Left forelimb (tissue), 1 donor: ENCODE measurements at places on chromosomes 6 and 20.

DNA sequence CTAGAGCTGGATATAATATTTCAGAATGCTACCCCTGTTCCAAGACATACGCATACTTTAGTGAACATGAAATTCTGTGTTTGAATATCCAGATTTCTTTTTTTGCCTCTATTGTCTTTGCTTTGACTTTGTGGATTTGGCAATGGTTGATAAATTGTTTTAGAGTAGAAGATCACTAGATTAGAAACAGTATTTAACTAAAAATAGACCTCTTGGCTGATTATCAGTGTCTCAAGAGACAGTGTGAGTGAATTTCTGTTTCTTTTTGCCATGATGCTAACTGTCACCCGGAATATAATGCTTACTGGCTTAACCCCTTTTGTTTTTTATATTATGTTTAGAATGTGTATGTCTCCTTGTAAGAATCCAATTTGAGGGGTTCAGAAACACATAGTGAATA, 102.5 kb downstream of the PLCB1 start:
- no peak for DNase-seq

DNA sequence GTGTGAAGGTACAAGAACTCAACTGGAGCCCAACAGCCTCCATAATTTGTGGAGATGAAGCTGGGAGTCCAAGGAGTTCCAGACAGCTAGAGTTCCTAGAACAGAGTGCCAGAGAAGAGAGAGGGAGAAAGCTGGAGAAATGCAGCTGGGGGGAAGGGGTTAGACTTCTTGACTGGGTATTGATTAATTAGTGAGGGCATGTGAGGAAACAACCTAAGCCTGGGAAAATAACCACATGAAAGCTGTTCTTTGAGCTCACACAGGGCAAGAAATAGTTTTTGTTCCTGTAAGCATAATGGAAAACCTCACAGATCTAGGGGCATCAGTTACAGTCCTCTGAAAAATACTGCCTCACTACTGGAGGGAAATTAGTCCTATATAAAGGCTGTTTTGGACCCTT, 230.5 kb upstream of the FKBP1C start:
- no peak for DNase-seq

DNA sequence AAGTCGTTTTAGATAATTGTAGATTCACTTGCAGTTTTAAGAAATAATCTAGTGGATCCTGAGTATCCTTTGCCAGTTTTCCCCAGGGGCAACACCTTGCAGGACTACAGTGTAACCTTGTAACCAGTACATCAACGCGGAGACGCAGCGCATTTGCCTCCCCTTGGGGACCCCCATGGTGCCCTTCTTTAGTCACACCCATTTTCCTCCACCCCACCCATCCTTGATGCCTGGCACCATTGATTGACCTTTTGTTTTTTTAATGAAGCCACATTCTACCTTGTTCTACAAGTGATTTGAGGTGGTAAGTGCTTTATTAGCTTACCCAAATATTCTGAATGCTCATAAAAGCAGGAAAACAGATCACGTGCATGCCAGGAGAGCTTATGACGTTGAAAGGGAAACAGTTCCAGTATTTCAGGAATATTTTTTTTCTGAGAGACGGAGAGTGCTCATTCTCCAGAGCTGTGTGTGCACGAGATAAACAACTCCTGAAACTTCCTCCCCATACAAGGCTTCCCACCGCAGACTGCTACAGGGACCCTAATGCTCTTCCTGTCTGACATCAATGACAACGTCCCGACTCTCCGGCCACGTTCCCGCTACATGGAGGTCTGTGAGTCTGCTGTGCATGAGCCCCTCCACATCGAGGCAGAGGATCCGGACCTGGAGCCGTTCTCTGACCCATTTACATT, 35.7 kb downstream of the CDH26 start:
- no peak for DNase-seq

- DNase-seq = no peak
Measured at GRCh38 chr6:130138909-130139242, 83.9 kb downstream of the SAMD3 start.

GRCh38 chr6:118617417-118617816, 34.0 kb downstream of the CEP85L start:
- no peak for DNase-seq
